ENCODE measurements at places on chromosomes 5 and 9.
A peak's percentile ranks its signal among the peaks of the same experiment; 100 is the strongest.

- DNase-seq, result no peak
Observed at GRCh38 chr9:91047529-91047928, 245.9 kb downstream of the SYK start.

DNA sequence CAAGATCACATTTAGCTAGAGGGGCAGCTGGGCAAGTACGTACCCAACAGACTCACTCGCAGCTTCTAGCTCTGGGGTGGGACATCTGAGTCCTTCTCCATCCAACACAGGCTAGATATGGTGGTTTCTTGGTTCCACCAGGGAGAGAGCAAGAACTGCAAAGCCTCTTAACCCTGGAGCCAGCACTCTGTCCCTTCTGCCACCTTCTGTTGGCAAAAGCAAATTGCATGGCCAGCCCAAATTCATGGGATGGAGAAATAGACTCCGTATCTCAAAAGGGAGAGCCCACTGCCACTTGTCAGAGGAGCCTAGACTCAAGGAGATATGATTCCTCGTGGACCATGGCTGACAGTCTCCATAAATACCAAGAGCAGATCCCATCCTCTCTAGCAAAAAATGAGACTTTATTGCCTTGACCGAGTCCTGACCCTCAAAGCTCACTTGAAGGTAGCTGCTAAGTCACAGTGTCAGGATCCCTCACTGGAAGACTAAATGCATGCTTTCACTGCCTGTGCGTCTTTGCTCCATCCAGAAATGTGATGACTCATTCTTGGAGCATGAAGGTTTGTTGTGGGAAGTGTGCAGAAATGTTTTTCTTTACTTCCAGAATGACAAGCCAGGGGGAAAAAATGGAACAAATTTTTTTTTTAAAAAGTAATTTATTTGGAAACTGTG is 28.8 kb upstream of the ROR2 start:
- DNase-seq, result peak; percentile 1

GRCh38 chr9:132562306-132562573 is 20.2 kb upstream of the BARHL1 start:
- DNase-seq, result peak; percentile 20

DNA sequence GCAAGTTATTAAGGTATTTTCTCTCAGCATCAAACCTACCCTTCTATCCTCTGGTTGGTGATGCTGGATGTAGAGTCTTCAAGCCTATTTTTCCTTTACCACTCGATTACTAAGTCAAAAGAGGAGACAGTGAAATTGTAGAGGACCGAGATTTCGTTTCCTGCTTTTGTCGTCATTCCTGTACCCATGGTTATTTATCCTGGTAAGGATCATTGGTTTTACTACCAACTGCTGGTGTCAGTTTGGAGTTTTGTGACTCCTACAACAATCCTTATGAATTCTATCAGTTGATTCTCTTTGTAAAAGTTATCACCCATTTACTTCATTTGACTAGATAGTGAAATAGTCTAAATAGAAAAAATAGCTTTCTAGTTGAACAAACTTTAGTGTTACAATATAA is 2028.2 kb upstream of the ACO1 start:
- DNase-seq, result no peak

GRCh38 chr9:124412228-124412575 is 3.0 kb downstream of the PSMB7 start:
- DNase-seq, result no peak

GRCh38 chr9:116450378-116451139 is 236.5 kb upstream of the TRIM32 start:
- DNase-seq, result no peak

Data from G401 (cell line).